ENCODE measurements at places on chromosomes 2 and 18. TPM values are rescaled to one million over a fixed set of nuclear protein-coding genes. Genes with fewer than 3 reads are reported as not detected.

RAB17 gene
- 1.7 TPM for total RNA-seq

GRCh38 chr2:75333646-75334045, 134.3 kb upstream of the TACR1 start:
- DNase-seq: no peak

REG3G gene
- not detected for total RNA-seq

GRCh38 chr2:45930396-45930792, 278.9 kb downstream of the PRKCE start:
- peak; percentile 62 for DNase-seq

GRCh38 chr2:120432293-120432975, 86.5 kb downstream of the INHBB start:
- DNase-seq: no peak

- DNase-seq: no peak
These were observed 946.5 kb upstream of the FAM98A start for GRCh38 chr2:34545486-34546136.

- DNase-seq: no peak
These were observed 67.3 kb upstream of the UPP2 start for GRCh38 chr2:158034198-158034866.

CD8A gene
- total RNA-seq: 1.9 TPM

GRCh38 chr2:142347751-142348150, 216.9 kb upstream of the LRP1B start:
- DNase-seq: no peak

DNA sequence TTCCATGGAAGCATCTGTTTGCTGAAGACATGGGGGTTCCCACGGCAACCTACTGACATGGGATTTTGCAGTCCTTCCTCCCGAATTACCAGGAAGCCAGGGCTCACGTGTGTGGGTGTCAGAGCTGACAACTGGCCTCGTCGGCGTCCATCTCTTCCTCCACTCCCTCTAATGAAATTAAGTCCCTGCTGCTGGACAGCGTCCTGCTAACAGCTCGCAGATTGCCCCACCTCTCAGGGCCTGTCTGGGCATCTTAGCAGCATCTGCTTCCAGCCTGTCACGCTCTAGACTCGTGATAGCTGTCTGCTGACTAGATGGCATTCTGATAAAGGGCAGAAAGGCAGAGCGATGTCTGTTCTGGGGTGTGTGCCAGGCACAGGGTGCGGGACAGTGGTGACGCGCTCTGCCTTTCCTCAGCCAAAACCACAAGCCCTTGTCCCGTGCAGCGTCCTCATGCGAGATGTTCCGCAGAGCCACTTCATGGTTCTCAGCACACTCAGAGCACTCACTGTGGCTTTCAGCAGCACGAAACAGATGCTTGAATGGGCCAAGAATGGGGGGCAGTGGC, 161.1 kb downstream of the ARL4C start:
- DNase-seq: peak; percentile 96

DNA sequence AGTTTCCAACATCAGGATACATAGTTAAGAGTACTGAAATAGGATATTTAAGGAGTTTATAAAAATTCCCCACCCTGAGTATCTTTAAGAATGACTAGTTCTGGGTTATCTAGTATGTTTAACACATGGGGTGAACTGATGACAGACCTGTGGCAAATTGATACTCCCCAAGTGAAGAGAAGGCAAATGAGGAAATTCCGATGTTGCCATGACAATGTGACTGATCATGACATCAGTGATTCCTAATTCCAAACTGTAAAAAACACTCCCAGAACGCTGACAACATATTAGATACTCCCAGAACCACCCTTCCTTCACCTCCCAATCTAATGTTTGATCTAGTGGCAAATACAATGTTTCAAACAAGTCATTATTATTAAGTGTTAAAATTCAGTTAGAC, 77.6 kb downstream of the RBMS1 start:
- no peak for DNase-seq

GRCh38 chr2:210199854-210200253, 25.4 kb downstream of the ACADL start:
- DNase-seq: no peak

DNA sequence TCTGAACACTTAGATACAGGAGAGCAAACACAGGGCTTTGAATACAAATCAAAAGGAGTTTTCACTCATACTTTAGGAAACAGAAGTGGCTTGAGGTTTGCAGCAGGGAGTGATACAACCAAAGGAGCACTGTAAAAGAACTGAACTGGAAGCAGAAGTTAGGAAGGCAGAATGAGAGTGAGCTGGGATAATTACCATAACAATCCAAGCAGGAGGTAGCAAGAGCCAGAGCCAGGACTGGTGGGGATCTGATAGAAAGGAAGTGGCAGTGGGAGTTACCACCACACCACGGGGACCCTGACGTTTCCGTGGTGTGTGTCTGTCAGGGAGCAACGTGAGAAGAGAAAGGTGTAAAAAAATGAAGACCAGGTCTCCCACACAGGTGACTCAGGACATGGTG, 81.3 kb upstream of the EPB41L3 start:
- no peak for DNase-seq

DNA sequence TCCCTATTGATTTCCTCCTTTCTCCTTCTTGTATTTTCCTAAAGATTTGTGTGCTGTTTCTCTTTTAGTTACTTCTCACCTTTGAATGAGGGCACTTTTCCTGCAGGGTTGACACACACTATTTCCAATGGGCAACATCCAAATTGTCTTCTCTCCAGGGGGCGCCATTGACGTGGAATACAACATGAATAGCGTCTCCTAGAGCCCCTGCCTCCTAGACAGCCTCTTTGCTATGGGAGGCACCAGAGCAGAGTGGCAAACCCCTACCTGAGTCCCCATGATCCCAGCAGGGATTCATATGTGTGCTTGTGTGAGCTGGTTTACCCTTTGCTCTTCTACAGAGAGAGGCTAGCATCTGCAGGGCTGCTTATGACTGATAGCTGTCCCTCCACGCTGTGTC, 61.3 kb upstream of the ITSN2 start:
- no peak for DNase-seq

INHBB gene
- total RNA-seq: 9.4 TPM

DNA sequence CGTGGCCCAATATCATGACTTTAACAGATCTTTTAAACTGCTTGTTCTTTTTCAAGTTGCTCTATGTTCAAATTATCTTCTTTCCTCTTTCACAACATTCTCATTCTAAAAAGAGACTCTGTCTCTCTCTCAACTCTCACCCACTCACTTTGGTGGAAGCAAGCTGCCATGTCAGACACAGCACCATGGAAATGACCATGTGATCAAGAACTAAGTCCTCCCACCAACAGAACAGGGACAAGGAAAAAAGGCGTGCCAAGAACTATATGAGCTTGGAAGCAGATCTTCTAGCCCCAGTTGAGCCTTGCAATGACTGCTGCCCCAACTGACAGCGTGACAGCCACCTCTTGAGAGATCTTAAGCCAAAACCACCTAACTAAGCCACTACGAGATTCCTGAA, 23.9 kb downstream of the BAZ2B start:
- no peak for DNase-seq

TMEM163 gene
- total RNA-seq: not detected

DNA sequence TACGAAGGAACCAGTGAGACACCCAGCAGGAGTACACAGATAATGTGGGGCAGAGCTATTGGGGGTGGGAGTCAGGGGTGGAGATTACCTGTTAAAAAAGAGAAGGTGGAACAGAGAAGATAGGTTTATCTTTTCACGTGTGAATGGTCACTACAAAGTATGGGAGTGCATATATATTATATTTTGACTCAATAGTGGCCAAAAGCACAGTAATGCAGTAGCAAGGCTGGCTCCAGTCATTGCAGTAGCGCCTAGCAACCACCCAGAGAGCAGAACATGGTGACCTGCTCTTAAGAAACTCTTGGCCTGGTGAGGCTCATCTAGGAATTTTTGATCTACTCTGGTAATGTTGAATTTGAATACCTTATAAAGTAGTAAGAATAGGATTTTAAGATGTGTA, 1.0 kb downstream of the IMPACT start:
- no peak for DNase-seq

SERPINB11 gene
- 0.61 TPM for total RNA-seq

- no peak for DNase-seq
These were observed 712.5 kb upstream of the LRATD1 start for GRCh38 chr2:13919981-13920382.

DNA sequence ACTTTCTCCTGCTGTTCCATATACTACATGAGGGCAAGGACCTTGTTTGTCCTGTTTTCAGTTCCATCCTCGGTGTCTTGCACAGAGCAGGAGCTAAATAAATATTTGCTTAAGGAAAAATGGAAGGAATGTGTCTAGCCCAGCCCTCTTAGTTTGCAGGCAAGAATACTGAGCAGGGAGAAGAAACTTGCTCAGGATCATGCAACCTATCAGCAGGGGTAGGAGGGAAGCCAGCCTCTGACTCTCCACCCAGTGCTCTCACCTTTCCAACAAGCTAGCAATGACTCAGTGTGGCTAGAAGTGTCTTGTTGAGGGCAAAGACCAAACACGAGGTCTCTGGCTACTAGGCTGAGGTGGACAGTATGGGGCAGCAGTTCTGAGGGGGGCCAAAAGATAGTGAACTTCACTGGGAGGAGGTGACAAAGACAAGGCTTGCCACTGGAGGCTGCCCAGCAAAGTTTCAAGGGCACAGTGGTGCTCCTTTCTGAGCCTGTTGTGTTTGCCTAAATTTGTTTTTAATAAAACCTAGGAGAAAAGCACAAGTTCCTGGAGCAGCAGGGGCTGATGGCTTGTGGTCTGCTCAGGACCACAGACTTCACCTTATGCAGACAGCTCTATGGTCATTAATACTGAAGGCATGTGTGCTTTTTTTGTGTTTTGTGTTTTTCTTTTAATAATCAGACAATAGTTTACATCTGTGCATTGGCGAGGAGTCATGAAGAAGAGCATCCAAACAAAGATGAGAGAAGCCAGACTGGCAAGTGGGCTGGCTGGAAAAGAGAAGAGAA, 49.1 kb upstream of the CTAGE1 start:
- no peak for DNase-seq

DNA sequence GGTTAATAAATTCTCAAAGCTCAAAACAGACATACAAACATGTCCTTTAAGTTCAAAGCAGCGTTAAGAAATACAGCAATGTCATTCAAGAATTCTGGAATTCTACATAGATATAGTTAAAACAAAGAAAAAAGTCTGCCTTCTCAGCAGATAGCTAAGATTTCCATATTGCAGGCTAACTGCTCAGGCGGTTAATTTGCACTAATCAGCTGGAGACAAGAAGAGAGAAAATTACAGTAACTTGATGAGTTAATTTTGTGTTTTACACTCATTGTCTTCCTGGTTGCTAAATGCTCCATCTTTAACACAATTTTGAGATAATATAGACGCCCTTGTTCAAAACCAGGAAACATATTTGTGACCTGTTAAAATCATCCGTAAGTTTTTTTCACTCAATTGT, 1012.0 kb downstream of the LRP1B start:
- DNase-seq: no peak

DNA sequence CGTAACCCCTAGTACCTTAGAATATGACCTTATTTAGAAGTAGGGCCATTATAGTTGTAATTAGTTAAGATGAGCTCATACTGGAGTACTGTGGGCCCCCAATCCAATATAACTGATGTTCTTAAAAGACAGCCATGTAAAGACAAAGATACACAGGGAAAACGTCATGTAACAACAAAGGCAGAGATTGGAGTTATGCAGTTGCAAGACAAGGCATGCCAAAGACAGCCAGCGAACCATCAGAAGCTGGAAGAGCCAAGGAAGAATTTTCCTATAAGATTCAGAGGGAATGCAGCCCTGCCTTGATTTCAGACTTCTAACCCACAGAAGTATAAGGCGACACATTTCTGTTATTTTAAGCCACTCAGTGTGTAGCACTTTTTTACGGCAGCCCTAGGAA, 55.9 kb upstream of the TLK1 start:
- no peak for DNase-seq

BUB1 gene
- 3.9 TPM for total RNA-seq

SERPINB12 gene
- 62.8 TPM for total RNA-seq

GRCh38 chr2:167942366-167943081, 304.9 kb downstream of the STK39 start:
- DNase-seq: no peak

DNA sequence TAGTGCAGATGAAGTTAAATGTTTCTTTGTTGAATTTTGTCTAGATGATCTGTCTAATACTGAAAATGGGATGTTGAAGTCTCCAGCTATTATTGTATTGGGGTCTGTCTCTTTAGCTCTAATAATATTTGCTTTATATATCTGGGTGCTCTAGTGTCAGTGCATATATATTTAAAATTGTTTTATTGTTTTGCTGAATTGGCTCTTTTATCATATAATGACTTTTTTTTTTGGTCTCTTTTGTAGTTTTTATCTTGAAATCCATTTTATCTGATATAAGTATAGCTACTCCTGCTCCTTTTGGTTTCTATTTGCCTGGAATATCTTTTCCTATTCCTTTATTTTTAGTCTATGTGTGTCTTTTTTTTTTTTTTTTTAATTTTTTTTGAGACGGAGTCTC, 79.2 kb downstream of the COMMD1 start:
- DNase-seq: no peak

ALLC gene
- total RNA-seq: 1.1 TPM

UGT1A5 gene
- not detected for total RNA-seq

GRCh38 chr2:35447215-35447614, 908.4 kb upstream of the CRIM1 start:
- DNase-seq: no peak

CHRNG gene
- not detected for total RNA-seq

DNA sequence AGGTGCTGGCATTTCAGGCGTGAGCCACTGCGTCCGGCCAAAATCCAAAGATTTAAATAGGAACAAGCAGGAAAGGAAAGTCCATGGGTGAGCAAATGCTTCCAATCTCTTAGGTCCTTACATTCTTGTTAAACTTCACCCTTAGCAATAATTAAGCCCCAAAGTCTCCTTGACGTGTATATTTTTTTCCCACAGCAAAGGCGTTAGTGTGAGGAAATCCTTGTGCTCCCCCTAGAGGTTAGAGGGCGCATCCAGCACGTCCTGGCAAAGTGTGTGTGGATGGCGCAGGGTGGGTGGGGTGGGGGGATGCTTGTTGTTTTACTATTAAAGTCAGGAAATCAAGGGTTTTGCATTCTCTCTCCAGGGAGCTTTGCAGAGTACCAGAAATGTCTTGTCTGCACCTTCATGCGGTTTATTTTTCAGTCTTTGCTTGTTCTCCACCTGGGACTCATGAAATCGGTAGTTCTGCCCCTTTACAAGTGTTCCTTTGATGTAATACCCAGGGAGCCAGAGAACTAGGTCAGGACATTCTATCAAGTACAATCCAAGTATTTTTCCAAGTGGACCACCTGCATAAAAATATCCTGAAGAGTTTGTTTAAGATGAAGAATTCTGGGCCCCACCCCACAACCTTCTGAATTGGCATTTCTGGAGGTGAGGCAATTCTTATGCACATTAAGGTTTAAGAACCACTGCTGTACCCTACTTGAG, 22.2 kb upstream of the ITSN2 start:
- peak; percentile 85 for DNase-seq

CFAP65 gene
- not detected for total RNA-seq

GRCh38 chr18:51498085-51498855, 300.8 kb upstream of the MEX3C start:
- no peak for DNase-seq

- DNase-seq: peak; percentile 62
These were observed 74.9 kb downstream of the LONRF2 start for GRCh38 chr2:100247256-100248043.

EGR4 gene
- total RNA-seq: not detected

GRCh38 chr2:204655626-204656025, 110.4 kb downstream of the PARD3B start:
- no peak for DNase-seq

- peak; percentile 92 for DNase-seq
These were observed at the start of gene SLC30A3 for GRCh38 chr2:27262379-27263286. SLC30A3 (minus strand) TSS chr2:27263047; CDS start chr2:27262906, 141 bp downstream.

GRCh38 chr2:29448096-29448688, 333.0 kb downstream of the CLIP4 start:
- no peak for DNase-seq

- DNase-seq: no peak
These were observed 10.0 kb upstream of the BCL2 start for GRCh38 chr18:63329431-63330145.

Measured in lower leg skin (tissue), 4 donors.